Right hindlimb (tissue), 1 donor: ENCODE measurements at places on chromosomes 13 and 19.

- DNase-seq, result peak; percentile 83
These were observed 6.4 kb downstream of the C19orf47 start for GRCh38 chr19:40341601-40342482.

- DNase-seq, result no peak
These were observed 2.1 kb upstream of the NLRP7 start for GRCh38 chr19:54949412-54949811.

DNA sequence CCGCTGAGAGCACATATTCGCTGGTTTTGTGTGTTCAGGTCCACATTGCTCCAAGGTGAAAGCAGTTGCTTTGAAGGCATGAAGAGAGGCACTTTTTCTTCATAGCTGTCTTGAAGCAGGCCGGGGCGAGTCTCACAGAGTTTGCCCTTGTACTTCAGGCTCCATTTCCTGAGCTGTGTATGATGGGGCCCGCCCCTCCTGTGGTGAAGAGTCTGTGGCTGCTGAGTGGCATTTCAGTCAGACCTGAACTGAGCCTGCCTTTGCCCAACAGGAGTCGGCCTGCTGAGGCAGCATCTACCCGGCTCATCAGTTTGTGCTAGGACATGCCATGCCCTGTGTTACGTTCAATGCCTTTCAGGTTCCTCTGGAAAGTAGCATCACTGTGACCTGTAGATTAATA is 44.4 kb upstream of the C1QTNF9 start:
- no peak for DNase-seq

GRCh38 chr13:97810152-97810551 is 143.3 kb upstream of the IPO5 start:
- DNase-seq, result no peak

GRCh38 chr13:113369881-113370280 is 6.0 kb upstream of the GRTP1 start:
- no peak for DNase-seq

- no peak for DNase-seq
These were observed 194.0 kb upstream of the SLITRK1 start for GRCh38 chr13:84076280-84076679.

- DNase-seq, result no peak
These were observed 229.0 kb downstream of the POSTN start for GRCh38 chr13:37369616-37370015.

GRCh38 chr13:51058461-51059167 is 52.5 kb downstream of the C13orf42 start:
- no peak for DNase-seq

GRCh38 chr13:36130193-36130551 is 1.0 kb downstream of the DCLK1 start:
- no peak for DNase-seq

DNA sequence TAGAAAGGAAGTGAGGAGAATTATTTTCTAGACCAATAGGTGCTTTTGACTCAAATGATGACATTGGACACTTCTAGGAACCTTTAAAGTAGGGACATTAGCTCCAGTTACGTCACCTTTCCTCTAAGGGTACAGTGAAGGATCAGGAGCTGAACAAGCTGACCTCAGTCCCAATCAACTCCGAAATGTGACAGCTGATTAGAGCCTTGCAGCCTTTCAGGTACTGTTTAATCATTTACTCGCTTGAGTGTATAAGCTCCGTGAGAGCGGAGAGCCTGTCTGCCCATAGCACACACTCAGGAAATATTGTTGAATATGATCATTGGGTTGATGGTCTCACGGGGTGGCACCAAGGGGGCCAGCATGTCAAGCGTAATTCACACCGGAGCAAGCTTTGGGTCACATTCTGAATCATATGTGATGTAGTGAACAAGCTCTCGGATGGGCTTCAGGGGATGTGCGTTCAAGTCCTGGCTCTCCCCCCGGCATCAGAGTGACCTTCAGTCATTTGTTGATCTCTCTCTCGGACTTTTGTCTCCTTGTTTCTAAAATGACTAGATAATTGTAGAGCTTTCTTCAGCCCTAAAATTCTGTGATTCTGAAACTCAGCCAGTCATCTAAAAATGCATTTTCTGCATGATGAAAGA is 141.9 kb downstream of the ZIC5 start:
- no peak for DNase-seq

DNA sequence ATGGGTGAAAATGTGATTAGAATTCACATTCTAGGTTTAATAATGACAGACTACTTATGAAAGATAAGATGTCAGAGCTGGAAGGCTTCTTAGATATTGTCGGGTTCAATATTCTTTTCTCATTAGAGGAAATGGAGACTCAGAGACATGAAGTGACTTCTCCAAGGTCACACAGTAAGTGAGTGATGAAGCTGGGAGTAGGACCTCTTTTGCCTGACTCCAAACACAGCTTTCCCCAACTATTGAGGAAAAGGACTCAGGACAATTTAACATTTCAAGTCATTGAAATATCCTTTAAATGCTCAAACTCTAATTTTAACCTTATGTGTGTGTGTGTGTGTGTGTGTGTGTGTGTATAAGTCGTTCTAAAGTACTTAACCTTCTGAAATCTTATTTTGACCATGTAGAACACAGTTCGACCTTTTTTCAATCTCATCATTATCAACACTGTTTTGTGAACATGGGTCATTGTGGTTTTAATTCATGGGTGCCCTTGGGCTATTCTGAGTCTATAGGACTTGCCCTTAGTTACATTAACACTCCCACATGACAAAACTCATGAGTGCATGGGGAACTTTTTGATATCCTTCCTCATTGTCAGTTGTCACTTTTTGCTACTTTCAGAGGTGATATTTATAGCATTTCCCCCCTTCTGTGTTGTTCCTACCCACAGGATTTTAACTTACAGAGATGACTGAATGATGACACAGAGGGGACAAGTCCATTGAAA is 53.0 kb downstream of the LRCH1 start:
- no peak for DNase-seq

DNA sequence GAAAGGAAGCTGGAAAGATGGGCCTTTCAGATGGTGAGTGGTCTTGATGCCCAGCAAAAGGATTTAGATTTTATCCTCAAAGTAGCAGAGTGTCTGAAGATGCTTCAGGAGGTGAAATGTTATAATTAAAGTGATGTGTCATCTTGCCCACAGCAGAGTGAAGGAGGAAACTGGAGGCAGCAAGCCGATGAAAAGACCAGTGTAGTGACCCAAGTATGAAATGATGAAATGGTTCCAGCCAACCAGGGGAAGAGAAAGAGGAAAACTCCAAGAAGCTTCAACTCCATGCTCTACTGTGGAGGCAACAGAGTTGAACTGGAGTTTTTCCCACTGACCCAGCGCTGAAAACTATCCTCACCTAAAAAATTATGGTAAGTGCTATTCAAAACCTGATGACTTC is 66.7 kb downstream of the FOXO1 start:
- no peak for DNase-seq

GRCh38 chr19:11044431-11044830 is 44.8 kb upstream of the LDLR start:
- DNase-seq, result no peak

DNA sequence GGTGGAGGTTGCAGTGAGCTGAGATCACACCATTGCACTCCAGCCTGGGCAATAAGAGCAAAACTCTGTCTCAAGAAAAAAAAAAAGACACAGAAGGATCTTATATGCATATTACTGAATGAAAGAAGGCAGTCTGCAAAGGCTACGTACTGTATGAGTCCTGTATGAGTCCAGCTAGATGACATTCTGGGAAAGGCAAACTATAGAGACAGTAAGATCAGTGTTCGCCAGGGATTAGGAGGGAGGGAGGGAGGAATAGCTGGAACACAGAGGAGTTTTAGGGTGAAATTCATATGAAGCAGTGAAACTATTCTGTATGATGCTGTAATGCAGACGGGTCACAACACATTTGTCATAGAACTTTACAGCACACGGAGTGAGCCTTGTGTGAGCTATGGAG is 165.9 kb upstream of the RNF113B start:
- no peak for DNase-seq

GRCh38 chr13:106475852-106476251 is 59.6 kb downstream of the EFNB2 start:
- no peak for DNase-seq

DNA sequence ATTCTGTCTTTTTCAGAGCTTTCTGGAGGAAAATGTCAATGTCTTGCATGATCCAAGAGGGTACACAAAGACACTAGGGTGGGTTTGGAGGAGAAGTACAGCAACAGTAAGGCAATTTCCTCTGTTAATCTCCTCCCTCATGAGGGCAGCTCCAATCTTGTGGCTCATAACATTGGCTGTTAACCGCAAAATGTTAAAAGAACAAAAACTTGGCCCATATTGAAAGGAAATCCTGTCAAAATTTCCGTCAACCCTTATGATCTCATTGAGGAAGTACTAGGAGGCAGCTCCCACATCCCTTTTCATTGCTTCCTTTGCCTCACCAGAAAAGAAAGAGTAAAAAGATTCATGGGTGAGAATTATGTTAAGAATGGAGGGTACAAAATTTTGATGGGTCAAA is 11.6 kb downstream of the OXGR1 start:
- no peak for DNase-seq

- no peak for DNase-seq
These were observed 4.9 kb upstream of the ZC3H13 start for GRCh38 chr13:46057256-46058015.

GRCh38 chr19:50557009-50557613 is 11.1 kb downstream of the LRRC4B start:
- DNase-seq, result no peak

DNA sequence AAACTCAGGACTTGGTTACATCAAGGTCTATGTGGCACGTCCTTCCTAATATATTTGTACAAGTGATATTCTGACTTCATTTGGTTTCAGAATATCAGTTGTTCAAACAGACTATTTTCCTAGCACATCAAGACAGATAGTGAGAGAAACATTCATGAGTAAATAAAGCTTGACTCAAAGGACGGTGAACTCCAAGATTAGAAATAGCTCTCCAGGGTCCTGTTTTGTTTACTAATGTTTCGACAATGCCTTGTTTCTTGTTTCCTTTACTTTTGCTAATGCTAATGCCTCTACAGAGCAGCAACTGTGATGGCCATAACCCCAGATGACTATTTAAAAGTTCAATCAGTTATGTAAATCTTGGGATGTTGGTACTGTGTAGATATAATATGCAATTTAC is 313.9 kb downstream of the KLF12 start:
- DNase-seq, result no peak

- no peak for DNase-seq
These were observed 49.8 kb downstream of the BICRA start for GRCh38 chr19:47658431-47659348.

DNA sequence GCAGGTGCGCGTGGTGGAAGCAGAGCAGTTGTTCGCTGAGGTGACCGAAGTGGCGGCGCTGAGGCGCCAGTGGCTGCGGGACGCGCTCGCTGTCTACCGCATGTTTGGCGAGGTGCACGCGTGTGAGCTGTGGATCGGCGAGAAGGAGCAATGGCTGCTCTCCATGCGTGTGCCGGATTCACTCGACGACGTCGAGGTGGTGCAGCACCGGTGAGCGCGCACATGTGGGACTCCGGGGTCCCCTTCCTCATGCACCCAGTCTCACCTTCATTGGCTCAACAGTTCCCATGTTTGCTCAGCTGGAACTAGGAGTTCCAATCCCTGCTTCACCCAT is 46.5 kb downstream of the SPTBN4 start:
- DNase-seq, result no peak

DNA sequence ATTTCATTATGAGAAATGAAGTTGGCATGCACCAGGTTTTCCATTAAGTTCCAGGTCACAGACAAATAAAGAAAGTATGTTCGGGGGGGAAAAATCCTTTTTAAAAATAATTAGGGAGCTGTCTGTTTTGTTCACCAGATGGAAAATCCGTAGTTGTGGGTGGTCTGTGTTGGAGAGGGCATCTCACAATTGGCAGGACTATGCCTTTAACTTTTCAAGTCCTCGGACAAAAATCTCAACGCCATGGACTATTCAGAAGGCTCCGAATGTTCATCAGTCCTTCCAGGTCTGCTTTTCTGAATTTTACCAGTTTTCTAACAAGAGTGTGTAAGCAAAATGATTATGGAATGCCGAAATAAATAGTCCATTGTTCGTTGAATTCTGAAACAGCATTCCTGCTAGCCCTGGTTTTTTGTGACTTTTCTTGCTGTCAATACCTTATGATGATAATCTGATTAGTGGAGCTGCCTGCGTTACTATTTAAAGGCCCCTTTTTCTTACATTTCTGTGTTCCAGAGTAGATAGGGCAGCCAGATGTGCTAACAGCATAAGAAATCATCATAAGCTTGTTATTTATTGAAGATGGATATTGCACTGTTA is 146.9 kb downstream of the TM9SF2 start:
- no peak for DNase-seq

DNA sequence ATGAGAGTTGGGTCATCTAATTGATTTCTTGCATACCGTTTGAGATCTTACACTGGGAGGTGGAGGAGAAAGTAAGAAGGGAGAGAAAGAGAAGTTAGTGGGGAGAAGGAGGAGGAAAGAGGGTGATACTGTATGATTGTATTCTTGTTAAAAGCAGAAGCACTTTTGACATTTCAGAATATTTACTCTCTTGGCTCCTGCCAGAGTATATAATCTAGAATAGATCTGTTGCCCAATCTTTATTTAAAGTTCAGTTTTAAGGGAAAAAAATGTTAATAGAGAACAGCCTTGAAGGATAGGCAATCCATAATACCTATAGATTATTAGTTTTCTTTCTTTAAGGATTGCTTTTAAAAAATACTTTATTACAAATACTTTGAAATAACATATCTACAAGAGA is 41.5 kb downstream of the PDS5B start:
- no peak for DNase-seq

DNA sequence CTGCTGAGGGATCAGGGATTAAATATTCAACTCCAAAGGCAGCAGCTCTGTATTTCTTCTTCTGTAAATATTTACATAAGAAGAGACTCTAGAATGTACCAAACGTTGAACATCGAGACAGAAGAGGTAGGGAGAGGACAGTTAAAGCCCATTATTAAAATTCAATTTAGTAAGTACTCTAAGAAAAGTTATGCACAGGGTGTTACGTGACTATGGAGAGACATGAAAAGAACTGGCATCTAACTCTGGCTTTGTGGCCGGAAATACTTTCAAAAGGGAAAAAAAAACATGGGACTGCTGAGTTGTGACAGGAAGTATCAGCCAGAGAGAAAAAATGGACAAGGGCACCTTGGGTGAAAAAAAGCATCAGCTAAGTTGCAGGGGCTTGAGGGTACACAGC is 36.7 kb downstream of the LNX2 start:
- DNase-seq, result no peak
